CD4-positive, alpha-beta T cell treated with Interleukin-6 for 4 hours (primary cell): ENCODE measurements at places on chromosomes 7 and 10.
A peak's percentile ranks its signal among the peaks of the same experiment; 100 is the strongest.

DNA sequence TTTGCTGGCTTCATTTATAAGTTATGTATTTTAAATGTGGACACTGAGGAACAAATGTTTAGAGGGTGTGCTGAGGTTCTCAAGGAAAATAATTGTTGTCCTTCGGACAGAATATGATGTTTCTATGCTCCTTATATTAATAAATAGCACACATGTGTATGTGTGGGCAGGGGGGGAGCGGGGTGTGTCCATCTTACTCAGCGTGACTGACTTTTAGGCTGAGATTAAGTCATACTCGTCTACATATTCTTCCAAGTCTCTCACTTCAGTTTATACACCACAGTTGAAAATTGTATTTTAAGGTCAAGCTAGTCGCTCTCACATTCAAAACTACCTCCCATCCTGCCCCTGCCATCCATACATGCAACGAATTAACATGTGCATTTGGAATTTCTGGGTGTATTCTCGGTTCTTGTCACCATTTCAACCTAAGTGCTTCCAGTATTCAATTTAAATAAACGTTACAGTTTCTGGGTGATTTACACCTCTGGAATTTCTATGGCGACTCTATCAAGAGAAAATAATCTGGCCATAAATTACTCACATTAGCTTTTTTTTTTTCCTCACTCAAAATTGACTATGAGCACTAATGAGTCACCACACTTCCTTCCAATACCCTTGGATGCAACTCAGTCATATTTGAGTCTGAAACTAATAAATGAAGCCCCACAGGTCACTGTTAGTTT lies 3.3 kb downstream of the PCDH15 start:
- DNase-seq: no peak

GRCh38 chr7:101575168-101575567 lies 53.9 kb downstream of the MYL10 start:
- no peak for DNase-seq

GRCh38 chr10:51244748-51245490 lies 170.6 kb downstream of the PRKG1 start:
- DNase-seq: no peak

- DNase-seq: peak; percentile 61
Measured at GRCh38 chr10:86411281-86411841, 44.8 kb upstream of the GRID1 start.

DNA sequence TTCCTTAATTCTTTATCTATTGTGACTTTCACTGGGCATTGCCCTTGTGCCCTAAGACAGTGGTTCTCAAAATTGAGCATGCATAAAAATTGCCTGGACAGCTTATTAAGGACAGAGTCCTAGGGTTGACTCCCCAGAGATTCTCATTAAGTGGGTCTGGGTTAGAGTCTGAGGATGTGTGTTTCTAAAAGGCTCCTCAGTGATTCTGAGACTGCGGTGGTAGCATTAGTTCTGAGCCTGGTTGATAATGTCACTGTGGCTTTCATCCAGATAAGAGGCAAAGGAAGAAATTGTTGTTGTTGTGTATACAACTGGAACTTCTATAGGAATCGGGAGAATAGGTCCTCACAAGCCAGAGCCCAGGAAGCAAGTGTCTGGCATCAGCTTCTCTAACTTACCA lies 1.3 kb downstream of the IFIT2 start:
- DNase-seq: no peak

GRCh38 chr7:40674316-40674715 lies 539.5 kb downstream of the SUGCT start:
- DNase-seq: no peak
